ENCODE measurements at places on chromosomes 4 and X.

DNA sequence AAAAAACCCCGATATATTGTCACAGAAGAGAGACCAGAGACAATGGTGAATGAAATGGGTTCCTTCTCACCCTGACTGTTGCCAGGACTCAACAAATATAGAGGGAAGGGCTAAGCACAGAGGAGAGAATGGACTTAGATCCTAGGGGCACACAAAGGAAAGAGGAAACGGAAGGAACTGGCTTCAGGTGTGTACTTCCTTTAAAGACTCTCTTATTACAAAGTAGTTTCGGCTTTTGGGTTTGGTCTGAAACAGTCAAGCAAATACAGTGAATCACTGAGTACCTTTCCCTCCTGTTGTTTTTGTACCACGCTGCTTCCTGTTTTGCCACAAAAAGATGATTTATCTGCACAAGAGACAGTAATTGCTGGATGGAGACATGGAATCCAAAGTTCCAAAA lies 46.1 kb upstream of the S100G start:
- DNase-seq = no peak

DNA sequence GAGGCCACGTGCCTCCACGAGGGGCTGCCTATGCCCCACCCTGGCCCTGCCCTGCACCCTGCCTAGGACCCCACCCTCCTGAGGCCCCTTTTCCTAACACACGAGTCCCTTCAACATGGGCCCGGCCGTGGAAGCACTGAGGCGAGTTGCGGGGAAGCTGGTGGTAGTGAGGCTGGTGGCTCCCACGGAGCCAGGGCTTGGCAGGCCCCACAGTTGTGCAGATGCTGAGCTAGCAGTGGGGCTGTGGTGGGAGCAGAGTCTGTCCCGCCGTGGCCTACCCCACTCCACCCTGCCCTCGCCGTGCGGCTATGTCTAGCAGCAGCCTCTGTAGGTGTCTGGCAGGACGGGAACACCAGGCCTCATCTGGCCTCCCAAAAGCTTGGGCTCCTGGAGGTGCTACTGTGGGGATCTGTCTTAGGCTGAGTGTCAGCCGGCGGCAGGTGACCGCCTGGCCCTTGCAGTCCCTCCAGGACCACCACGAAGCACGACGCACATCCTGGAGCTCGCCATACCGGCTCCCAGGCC lies 18.8 kb downstream of the TACC3 start:
- no peak for DNase-seq

DNA sequence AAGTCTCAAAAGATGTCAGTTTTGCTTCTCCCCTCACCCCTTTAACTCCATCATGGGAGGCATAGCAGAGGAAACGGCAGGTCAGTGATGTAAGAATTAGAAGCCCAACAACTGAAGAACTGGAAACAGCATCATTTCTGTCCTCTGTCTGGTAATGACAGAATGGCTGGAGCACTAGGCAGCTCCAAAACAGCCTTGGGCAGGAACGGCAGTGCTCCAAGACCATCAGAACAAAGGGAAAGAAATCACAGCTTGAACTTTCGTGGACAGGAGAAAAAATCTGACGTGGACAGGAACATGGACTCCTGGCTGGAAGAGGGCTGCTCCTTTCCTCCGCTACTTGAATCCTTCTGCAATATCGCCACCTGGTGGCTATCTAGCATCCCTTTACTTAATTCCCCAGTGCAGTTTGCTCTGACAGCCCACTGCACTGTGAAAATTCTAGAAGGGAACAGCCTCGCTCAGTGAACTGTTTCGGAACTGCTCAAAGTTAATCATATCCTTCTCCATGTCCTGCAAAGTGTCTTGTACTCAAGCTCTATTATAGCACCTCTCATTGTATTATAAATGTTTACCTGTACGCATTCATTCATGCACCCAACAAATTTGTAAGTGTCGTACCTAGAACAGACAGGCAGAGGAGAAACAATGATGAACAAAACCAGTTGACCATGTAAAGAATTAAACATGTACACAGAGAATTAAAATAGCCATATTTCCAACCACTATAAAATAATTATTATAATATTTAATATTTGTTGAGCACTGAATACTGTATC lies 20.4 kb downstream of the SLC25A53 start:
- peak; percentile 34 for DNase-seq

- DNase-seq = no peak
These were observed 54.8 kb downstream of the FGFBP1 start for GRCh38 chr4:15883610-15884243.

DNA sequence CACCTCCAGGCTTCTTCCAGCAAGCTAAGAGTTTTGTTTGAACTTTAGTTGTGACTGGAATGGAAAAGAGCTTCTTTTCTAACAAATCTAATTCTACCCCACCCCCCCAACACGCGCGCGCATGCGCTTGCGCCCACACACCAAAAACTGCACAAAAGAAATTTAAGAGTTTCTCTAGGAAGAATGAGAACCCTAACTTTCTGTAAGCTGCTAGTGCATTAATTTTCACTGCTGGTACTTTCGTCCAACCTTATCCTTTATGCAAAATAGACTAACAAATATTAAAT lies 9.0 kb upstream of the INTU start:
- no peak for DNase-seq

- DNase-seq = no peak
These were observed 12.4 kb downstream of the DDIT4L start for GRCh38 chr4:100177855-100178254.

DNA sequence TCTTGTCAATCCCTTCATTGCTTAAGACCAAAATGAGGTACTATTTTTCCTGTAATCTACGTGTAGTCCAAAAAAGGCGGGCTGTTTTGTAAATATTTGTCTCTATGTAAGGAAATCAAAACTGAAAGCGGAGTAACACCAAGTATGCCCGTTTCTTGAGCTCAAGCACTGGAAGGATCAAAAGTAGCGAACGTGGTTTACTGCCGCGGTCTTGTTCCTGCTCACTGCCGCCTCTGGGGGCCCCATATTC lies 71.5 kb downstream of the AFF1 start:
- DNase-seq = no peak

- DNase-seq = no peak
These were observed 513.8 kb upstream of the FAM241A start for GRCh38 chr4:111631215-111631999.

DNA sequence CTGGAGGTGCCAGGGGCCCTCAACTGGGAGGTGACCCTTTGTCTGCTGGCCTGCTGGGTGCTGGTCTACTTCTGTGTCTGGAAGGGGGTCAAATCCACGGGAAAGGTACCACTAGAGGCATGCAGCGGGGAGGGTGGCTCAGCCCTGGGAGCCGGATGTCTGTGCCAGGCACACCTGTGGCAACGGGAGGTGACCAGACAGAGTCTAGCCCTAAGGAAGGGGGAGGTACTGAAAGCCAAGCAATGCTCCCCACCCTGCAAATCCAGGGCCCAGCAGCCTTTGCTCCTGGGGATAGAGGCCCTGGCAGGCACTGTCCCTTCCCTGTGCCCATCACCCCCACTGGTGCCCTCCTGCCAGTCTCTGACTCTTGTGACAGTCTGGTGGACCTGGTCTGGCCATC lies 4.3 kb downstream of the SLC6A8 start:
- DNase-seq = no peak

DNA sequence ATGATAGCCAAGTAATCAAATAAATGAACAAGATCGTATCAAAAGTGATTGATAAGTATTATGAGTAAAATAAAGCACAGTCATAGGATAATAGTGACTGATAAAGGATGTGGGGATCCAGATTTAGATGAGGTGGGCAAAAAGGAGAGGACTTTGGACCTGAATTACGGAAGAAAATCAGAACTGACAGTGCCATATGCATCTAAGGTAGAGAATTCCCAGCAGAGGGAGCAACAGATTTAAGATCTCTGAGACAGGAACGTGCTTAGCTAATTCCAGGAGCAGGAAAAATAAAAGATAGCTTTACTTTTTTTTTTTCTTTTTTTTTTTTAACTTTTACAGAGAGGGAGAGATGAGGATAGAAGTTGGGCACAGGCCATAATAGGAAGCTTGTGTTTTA lies 189.9 kb downstream of the NWD2 start:
- no peak for DNase-seq

GRCh38 chr4:53734584-53735353 lies 143.5 kb upstream of the LNX1 start:
- no peak for DNase-seq

GRCh38 chr4:41620594-41621256 lies 82.8 kb downstream of the LIMCH1 start:
- no peak for DNase-seq

DNA sequence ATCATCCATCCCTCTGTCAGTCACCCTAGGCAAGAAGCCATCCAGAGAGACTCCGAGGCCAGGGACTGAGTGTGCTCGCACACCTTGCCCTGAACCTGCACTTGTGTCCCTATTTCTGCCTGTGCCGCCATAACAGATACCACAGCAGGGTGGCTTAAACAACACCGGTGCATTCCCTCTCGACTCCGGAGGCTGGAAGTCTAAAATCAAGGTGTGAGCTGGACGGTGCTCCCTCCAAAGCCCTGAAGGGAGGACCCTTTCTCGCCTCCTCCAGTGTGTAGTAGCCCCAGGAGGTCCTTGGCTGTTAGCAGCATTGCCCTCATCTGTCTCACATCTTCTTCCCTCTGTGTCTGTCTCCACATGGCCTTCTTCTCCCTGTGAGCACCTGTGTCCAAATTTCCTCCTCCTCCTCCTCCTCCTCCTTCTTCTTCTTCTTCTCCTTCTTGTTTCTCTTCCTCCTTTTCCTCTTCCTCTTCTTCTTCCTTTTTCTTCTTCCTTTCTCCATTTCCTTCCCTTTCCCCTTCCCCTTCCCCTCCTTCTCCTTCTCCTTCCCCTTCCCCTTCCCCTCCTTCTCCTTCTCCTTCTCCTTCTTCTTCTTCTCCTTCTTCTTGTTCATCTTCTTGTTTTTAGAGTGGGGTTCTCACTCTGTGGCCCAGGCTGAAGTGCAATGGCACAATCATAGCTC lies 98.1 kb upstream of the ENPP6 start:
- DNase-seq = no peak

DNA sequence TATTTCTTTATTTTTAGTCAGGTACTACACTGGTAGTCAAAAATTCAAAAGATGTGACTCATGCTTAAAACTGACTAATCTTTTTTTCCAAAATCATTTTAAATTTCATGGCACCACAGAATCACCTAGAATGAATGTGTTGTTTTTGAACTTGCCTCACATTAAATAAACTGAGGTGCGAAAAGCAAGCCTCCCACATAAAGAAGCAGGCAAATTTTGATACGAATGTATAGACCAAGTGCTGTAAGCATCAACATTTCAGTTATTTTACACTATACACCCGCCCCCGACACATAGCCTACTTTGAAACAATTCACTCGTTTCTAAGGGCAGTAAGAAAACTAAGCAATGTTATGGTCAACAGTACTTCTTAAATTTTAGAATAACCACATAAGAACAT lies 94.3 kb downstream of the MRPL1 start:
- DNase-seq = no peak

- DNase-seq = no peak
These were observed 29.3 kb downstream of the CLCN5 start for GRCh38 chrX:49951524-49952193.

- DNase-seq = no peak
These were observed 318.5 kb downstream of the ARAP2 start for GRCh38 chr4:35925806-35926205.

GRCh38 chr4:113080050-113080449 lies 30.6 kb downstream of the ANK2 start:
- DNase-seq = no peak

DNA sequence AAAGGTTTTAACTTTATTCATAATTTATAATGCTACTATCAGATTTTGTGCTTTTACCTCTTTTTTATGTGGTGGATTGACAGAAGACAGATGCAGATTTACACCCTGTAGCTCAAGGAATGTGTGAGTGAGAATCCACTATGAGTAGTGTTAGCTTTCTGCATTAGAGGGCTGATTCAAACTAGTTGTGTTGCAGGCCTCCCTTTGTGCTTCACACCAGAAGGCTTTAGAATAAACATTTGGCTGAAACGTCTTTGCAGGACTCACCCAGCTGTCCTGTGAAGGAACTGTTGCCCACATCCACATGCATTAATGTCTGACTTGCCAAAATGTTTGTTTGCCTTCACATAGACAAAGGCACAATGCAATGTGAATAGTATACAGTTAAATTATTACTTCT lies 127.0 kb downstream of the PCDH7 start:
- DNase-seq = no peak

- no peak for DNase-seq
These were observed 74.8 kb downstream of the STARD8 start for GRCh38 chrX:68721991-68722860.

DNA sequence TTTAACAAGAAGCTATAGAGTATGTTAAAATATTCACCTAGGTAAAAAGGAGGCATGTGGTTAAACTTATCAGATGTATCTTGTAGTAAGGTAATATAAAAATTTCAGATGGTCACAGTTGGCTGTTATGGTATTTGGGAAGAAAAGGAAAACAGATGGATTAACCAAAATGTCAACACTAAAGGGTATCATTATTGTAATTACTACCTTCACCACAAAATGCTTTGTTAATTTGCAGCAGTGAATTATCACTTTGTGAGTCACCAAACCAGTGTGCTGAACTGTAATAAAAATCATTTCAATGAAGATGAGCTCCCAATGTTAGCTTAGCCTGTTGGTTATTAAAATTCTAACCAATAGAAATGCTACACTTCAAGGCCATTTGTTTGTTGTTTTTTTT lies 233.9 kb downstream of the RPA4 start:
- no peak for DNase-seq

DNA sequence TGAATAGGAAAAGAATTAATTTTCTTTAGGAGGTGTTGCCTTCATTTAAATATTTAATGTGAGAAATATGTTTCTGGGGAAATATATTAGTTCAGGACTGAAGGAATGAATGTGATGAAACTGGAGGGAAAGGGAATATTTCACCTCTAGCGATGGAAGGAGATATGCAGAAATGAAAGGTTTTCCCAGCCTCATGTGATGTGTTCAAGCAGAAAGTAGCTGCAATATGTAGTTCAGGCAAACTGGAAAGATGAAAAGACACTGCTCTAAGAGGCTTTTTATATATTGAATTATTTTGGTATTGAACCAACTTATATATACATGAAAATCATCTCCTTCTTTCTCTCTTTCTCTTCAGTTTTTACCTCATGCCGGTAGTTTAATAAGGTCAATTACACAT lies 3.4 kb downstream of the GRID2 start:
- DNase-seq = no peak

- DNase-seq = no peak
These were observed 66.5 kb upstream of the LANCL3 start for GRCh38 chrX:37504991-37505390.

DNA sequence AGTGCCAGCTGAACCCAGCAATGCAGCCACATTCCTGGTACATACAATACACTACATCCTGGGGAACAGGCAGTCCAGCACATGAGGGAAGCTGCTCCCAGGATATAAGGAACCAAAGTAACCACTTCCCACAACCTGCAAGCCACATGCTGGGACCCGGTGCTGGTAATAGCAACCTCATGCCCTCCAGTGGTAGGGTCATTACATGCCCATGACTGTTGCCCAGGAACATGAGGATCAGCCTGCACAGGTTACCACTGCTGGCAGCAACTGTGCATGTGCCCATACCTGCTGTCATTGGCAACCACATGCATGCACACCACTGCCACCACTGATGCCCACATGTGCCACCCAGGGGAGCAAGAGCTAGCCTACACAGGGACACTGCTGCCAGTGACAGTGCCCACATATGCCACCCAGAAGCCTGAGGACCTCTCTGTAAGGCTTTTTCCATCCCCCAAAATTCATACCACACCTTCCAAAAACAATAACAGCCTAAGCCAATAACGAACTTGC lies 1982.5 kb downstream of the ARAP2 start:
- no peak for DNase-seq

Measured in 8988T (cell line).